ENCODE measurements at places on chromosomes 3 and 15.

GRCh38 chr3:62672270-62672987 lies 202.8 kb downstream of the CADPS start:
- no peak for DNase-seq

DNA sequence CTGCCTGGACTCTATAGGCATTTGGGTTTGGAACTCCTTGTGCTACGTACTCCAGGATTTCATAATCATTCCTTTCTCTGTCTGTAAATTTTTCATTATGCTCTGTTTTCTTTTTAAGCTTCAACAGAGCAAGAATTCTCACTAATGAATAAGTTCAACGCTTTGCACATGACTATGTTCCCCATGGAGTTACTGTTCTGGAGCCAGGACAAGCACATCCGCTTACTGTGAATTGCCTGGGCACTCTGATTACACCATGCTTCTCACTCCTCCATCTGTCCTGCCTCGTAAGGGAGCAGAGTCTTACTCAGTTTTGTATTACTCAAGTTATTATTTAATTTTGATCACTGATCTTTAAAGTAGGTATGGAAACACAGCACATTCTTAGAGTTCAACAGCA lies 472.7 kb downstream of the RAP2B start:
- DNase-seq, result no peak

DNA sequence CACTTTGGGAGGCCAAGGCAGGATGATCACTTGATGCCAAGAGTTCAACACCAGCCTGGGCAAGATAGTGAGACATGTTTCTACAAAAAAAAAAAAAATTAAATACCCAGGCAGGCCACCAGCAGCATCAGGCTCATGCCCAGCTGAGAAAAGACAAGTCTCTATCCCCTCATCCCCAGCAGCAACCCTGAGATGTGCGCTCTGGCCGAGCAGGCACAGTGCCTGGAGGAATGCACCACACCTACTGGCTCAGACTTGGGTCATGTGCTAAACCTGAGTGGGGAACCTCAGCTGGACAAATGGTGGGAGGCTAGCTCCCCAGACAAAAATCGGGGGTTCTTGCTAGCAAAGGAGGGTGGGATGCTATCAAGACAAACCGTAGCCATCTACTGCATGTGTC lies 10.2 kb upstream of the CCDC174 start:
- DNase-seq, result no peak

DNA sequence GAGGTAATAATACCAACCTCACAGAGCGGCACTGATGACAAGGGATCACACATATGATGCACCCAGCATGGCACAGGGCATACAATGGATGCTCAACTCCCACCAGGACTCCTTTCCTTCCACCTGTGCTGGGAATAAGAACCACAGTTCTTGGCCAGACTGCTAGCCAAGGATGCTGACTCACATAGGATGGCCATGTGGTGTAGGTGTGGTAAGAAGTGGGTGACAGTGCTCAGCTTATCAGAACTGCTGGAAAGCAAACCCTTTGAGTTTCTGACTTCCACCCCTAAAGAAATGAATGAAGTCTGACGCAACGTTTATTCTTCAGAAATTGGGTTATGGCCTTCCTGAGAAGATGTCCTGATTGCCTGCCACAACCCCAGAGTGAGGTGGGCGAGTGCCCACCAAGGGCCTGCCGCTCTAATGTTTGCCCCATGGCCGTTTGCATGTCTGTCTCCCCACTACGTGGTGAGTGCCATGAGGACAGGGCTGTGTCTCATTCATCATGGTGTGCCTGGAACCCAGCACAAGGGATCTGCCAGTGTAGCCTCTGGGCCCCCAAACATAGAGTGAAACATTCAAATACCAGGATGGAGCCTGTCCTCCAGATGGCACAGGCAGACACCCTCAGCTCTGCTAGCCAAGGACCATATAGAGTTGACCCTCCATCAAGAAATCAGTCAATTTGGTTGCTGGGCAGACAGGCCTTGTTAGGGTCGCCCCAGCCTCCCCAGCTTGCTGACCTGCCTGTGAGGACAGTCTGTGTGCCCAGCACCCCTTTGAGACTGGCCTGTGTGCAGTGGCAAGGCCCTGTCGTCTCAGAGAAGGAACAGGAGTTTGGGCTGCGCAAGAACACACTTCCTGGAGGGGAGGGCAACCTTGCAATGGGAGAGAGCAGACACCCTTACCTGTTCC lies 57.6 kb upstream of the SLCO2A1 start:
- no peak for DNase-seq

DNA sequence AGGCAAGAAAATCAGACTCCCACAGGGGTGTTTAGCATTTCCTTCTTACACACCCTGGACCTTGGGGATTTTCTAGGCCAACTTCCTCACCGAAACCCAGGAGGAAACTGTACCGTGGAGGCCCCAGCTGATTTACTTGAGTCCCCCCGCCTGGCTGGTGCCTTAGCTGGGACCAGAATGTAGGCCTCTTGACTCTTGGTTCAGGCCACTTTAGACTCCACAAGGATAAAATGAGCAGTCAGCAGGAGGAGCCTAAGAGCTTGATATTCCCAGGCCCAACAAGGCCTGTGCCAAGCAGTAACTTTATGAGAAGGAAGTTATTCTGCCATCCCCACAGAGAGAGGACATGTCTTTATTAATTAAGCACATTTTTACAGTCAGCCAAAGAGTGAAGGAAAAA lies 4.6 kb upstream of the APBA2 start:
- DNase-seq, result no peak
